NCI-H1436 (cell line): ENCODE measurements at places on chromosomes 1 and 21.
A peak's percentile ranks its signal among the peaks of the same experiment; 100 is the strongest.

DNA sequence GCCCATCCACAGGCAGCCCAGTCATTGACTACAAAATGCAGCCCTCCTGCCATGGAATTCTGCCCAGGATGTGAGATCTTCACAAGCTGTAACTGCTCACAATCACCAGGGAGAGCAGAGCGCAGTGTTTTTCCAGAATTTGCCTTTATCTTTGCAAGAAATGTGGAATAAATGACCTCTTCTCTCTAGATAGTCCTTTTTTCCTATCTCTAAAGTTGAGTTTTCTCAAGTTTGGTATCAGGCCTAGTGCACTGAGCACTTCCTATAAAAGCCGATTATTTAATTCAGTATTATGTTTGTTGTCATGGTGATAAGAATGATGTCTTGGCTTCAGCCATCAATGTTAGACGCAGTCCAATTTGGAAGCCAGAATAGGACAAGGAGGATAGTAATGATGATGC, 246.9 kb upstream of the IRF2BP2 start:
- no peak for DNase-seq

DNA sequence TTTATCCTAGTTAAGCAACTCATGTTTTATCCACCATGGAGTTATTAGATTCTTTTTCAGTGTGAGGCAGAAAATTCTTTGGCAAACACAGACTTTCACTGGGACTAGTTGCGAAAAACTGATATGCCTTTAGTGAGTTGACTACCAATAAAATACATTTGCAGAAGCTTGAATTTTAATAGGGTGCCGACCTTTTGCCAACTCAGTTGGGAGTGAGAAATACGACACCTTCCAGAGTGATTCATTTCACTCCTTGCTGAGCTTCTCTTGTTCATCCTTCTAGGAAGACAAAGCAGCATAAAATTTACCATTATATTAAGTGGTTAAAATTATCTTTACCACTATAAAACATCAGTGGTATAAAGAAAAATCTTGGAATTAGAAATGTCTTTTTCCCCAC, 1.2 kb upstream of the KRTAP23-1 start:
- no peak for DNase-seq

GRCh38 chr1:58710190-58711085, 10.6 kb upstream of the MYSM1 start:
- no peak for DNase-seq

DNA sequence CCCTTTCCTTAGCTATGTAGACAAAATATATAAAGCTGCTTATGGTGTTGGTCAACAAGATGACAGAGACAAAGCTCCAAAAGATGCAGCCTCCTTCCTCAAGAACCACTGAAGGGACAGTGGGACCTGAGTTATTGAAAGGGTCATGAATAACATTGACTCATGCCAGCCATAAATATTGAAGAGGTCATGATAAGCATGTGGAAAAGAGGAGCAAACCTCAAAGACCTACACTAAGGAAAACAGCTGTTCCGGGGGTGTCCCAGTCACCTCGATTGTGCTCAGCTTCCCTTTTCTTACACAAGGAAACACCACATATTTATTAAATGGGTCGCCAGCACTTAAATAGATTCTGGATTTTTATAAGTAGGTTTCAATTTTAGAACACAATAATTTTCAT, 112.9 kb downstream of the PTPRC start:
- no peak for DNase-seq

DNA sequence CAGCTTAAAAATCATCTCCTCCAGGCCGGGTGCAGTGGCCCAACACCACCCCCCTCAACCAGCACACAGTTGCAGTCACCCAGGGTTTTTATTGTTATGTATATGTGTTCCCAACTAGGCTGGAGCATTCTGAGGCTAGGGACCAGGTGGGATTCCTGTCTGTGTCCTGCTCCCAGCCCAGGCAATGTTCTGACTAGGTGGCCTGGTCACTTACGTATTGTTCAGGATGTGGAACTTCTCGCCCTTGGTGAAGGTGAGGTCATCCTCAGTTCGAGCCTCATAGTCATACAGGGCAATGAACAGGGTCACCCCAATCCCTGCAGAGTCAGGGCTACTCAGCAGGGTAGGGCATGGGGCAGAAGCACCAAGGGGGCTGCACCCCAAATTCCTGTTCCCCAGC, 12.2 kb downstream of the FGR start:
- DNase-seq, result no peak

GRCh38 chr1:160862203-160863060, at the start of gene CD244:
Gene CD244 (minus strand): TSS chr1:160862887. CDS start chr1:160862677, 210 bp downstream.
- no peak for DNase-seq

DNA sequence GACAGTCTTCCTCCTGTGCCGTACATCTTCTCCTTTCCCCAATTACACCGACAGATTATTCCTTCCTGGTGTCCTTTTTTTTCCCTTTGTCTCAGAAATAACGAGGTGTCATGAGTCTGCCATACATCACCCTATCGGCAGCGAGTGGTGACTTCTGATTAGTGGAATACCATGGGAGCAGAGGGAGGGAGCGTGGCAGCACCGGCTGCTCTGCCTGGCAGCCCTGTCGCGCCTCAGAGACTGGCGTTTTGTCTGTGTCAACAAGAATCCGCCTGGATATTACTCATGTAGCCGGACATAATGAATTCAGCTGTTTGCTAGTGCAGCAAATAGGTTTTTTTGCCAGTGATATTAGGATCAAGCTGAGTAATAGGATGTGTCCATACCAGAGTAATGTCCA, 51.8 kb downstream of the UTP25 start:
- peak; percentile 12 for DNase-seq

GRCh38 chr1:50497007-50497406, 73.8 kb upstream of the DMRTA2 start:
- DNase-seq, result no peak

- no peak for DNase-seq
Measured at GRCh38 chr21:41863439-41863740, 15.8 kb downstream of the PRDM15 start.

GRCh38 chr1:111559736-111560279, 56.4 kb upstream of the ADORA3 start:
- no peak for DNase-seq

DNA sequence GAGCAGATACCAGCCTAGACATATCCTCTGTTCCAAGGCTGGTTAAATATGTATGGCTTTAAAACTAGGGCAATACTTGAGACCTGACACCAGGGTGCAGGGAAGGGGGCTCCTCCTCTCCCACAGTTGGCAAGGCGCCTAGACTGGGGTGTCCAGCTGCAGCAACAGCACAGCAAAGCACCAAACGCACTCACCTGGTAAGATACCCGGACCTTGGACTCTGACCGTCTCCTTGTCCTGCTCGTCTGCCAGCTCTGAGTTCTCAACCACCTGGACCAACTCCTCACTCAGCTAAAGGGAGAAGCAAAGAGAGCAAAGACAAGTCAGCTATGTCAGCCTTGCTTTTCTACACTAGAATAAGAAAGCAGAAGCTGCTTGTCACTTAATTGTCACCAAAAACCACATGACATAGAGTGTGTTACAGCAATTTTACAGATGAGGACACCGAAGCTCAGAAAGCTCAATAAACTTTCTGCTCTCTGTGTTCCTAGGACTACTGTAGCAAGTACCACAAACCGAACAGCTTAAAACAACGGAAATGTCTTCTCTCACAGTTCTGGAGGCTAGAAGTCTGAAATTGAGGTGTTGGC, 4.4 kb downstream of the PACC1 start:
- no peak for DNase-seq

DNA sequence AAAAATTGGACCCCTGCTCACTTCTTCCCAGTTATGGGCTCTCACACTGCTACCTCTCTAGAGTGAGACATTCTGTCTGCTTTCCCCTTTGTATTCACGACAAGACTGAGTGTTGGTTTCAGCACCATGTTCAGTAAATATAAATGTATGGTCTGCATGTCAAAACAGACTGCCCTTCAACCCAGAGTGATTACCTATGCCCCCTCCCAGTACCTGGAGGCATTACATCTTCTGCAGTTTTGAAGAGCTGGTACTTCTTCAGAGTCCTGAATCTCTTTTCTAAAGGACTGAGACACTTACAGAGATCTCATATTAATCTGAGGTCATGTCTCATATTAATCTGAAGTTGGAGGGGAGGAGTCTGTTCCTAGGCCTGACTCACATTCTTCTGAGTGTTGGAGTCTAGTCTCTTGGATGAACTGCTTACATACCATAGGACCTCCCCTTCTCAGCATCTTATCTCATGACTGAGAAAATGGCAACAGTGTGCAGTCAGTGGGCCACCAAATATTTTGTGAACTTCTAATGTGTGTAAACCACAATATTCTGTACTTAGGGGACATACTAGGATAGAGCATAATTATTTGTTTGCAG, 80.3 kb downstream of the RGL1 start:
- DNase-seq, result no peak

DNA sequence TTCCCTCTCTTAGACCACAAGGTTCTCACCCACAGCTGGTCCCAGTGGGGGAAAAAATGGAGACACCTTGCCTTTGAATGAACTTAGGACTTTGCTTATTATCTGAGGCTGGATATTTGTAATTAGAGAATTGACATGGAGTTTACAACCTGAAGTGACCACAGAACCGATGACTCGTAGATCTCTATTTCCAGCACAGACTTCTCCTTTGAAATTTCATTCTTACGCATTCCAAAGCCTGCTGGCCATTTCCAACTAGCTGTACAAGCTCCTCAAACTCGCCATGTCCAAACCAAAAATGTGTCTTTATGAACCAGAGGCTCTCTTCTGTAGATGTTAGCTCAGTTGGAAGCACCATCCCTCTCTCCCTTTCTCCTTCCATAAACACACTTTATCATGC, 12.0 kb downstream of the RAB7B start:
- DNase-seq, result no peak

DNA sequence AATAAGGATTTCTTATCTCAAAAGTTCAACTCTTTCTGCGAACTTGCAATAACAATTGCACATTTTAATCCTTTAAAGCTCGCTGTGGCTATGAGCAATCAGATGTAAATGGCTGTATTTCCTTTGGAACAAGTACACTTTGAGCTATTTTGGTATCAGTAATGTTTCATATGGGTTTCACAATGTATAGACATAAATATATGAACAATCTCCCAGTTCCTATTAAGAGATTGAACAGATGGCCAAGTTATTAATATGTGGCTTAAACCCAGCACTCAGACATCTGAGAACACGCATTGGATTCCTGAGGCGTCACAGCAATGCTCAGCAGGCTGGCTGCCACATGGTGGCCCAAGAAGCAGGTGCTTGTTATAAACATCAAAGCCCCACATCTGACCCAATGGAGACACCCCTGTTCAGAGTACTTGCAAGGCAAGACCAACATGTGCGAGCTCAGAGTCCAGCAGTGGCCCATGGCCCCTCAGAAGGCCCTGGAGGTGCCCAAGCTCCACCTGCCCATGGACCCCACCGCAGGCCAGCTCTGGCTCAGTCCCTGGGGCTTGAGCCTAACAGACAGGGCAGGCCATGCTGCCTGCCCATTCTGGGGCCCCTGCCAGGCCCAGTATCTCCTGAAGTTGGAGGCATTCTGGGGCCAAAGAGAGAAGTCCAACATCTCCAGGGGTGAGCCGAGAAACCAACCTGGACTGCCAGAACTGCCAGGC, 23.7 kb downstream of the PSMG1 start:
- no peak for DNase-seq

DNA sequence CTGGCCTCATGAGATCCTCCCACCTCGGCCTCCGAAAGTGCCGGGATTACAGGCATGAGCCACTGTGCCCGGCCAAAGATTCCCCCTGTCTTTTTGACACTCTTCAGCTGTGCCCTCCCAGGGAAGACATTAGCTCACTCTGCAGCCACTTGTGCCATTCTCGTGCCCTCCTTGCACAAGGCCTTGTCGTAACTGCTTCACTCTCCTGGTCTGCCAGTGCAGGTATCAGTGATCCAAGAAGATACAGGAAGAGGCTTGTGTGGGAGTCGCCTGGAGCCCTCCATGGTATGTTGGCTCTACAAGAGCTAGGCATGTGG, 22.0 kb upstream of the WDR26 start:
- DNase-seq, result no peak

- no peak for DNase-seq
Measured at GRCh38 chr1:18300376-18300775, 180.4 kb upstream of the KLHDC7A start.

DNA sequence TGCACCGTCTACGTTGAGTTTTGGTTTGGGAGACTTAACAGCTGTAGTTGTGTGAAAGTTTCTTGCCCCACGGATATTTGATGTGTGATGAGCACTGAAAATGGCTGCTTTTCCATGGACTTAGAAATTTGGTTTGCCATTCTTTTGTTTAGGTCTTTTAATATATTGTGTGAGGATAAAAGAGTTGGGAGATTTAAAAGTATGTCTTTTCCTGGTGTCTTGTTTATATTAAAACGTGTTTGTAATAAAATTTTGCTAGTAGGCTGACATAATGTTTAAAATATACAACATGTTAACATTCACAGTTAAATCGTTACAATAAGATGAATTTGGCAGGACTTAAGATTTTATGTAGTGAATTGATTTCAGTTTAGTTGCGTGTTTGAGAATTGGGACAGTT, 106.9 kb downstream of the DYRK1A start:
- no peak for DNase-seq

DNA sequence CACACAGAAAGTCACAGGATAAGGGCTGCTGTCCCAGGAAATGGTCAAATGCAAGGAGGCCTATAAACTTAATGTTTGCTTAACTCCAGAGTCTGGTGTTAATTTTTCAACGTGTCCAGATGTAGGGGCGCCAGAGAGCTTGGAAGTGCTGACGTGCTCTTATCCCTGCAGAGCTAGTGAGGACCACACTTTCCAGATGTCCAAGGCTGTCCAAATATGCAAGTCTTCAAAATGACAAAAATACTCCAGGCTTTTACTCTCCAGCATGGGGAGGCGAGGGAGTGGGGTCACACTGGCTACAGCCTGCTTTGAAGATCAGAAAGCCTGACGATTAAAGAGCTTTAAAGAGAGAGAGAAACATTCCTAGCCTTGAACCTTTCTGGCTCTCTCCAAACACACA, 57.6 kb downstream of the ABCA4 start:
- DNase-seq, result no peak

DNA sequence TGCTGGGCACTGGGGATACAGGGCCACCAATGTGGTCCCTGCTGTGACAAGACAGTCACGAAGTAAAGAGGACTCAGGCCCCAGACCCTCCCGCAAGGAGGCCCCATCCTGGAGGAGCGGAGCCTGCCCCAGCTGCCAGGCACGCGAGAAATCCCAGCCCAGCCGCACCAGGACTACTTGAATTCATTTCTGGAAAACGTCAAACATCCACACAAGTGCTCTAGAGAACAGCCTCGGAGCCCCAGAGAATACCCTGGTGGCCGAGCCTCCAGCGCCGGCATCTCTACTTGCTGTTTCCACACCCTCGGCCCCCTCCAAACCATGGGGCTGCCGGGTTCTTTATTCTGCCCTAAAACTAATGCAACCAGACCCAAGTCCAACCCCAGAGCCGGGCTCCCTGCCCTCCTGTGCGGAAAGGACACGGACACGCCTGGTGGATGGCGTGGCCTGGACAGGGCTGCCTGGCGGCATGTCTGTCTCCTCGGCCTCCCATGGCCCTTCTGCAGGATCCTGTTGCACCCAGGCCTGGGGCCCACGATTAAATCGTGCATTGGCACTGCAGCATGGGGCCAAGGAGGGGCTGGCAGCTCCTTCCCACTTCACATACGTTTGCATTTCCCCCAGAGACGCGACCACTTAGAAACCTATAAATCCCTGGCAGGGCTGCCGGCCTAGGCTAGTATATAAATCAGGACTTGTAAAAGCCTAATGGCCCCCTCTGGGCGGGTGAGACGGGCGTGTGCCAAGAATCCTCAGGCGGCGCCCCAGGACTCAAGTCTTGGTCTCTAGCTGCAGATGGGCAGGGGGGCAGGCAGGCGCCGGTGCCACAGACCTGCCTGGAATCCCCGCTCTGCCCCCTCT, 41.2 kb downstream of the DMRTB1 start:
- DNase-seq, result peak; percentile 57

GRCh38 chr1:25694167-25695007, 77.8 kb downstream of the MAN1C1 start:
- DNase-seq, result no peak

- DNase-seq, result no peak
Measured at GRCh38 chr1:62321446-62321845, 2.2 kb upstream of the KANK4 start.
